ENCODE measurements at places on chromosomes 4 and X.

DNA sequence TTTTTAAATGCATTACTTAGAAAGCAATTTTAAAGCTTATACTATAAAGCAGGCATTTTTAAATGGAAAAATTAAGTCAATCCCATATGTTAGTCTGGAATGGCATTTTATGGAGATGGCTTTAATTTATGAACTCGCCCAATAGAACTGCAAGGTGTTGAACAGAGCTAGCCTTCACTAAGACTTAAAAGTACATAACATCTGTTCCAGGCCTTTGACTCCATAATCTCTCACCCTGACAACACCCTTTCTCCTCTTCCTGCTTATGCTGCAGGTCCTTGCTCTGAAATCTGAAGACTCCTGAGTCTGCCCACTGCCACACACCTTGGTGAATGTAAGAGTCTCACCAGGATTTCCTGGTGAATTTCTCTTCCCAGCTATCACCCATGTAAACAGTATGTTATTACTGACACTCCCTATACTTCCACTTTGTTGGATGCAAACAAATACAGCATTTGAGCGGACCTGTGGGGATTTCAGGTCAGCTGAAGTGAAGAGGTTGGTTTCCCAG lies 17.7 kb upstream of the SLC39A8 start:
- DNase-seq = no peak

GRCh38 chrX:152958047-152958446 lies 35.9 kb downstream of the PNMA5 start:
- no peak for DNase-seq

DNA sequence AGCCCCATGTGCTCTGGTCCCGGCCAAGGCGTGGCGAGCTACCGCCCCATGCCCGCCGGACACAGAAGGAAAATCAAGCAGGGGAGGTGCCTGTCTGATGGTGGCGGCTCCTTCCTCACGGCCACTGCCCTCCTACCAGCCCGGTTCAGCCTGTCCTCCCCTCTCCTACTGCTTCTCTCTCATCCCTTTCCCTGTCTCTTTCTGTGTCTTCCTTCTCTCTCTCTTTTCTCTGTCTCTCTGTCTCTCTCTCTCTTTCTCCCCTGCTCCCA lies 279.1 kb downstream of the ASMT start:
- DNase-seq = no peak

- no peak for DNase-seq
These were observed 499 bp downstream of the CYP2U1 start for GRCh38 chr4:107931775-107932321.

DNA sequence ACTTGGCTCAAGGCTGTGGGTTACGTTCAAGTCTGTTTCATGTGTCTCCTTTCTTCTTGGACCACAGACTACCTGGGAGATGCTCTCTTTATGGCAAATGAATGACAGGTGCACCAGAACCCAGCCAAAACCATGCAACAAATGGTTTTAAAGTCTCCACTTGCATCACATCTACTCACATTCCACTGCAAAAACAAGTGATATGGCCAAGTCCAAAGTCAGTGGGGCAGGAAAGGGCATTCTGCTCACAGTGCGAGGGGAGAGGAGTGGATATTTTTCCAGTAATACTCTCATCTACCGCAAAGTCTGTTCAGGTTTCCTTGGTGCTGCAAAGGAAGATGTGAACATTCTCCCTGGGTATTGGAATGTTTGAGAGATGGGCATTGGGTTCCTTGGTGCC lies 120.5 kb downstream of the UCHL1 start:
- no peak for DNase-seq

DNA sequence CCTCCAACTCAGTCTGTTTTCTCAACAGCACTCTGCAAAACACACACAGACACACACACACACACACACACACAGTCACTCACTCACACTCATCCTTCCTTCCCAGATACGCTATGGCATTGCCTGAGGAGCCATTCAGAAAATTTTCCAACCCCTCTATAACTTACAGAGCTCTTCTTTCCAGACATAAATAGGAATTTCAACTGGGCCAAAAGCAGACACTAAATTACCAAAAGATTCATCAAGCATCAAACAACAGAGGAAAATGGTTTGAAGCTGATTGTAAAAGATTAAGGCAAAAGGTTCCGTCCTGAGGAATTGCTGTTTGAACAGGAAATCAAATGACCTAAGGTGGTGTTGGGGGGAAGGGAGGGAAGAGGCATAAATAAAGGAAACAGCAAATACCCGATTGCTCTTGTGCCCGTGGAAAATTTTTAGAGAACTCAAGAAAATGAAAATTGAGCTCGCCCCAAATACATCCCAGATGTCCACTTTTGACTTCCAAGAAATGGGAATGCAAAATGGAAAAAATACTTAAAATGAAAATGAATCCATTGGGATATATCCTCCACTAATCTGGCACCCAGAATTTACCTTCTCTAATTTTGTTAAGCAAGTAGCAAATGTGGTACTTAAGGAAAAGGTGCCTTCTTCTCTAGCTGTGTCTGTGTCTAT lies 183.6 kb downstream of the QDPR start:
- no peak for DNase-seq

- peak; percentile 3 for DNase-seq
These were observed 34.3 kb downstream of the NLGN3 start for GRCh38 chrX:71178908-71179307.

Data from stimulated activated CD4-positive, alpha-beta T cell treated with anti-CD3 and anti-CD28 coated beads, Interleukin-15, amount 100 ng/mL, for 1 hour (primary cell).